ENCODE measurements at places on chromosomes 6 and 20.

GRCh38 chr6:79570129-79571029 is 33.1 kb upstream of the LCA5 start:
- DNase-seq = peak; percentile 92

DNA sequence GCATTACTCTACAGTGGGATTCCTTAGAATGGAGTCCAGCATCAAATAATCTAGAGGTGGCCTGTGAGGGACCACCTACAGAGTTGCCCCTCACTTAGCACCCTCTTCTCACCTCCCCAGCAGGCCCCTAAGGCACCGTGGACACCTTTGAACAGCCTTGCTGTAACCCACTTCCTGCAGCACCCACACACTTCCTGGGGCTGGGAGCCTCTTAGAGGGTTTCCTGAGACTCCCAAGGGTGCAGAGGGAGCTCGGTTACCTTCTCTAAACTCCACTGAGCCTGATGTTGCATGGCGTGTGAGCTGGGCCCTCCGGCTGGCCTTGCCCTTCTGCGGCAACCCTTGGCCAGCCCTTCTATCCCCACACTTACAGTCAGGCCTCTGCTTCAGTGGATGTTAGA is 7.3 kb upstream of the SIRPG start:
- DNase-seq = no peak

- DNase-seq = no peak
Observed at GRCh38 chr6:44269178-44269920, 901 bp upstream of the TMEM151B start.

DNA sequence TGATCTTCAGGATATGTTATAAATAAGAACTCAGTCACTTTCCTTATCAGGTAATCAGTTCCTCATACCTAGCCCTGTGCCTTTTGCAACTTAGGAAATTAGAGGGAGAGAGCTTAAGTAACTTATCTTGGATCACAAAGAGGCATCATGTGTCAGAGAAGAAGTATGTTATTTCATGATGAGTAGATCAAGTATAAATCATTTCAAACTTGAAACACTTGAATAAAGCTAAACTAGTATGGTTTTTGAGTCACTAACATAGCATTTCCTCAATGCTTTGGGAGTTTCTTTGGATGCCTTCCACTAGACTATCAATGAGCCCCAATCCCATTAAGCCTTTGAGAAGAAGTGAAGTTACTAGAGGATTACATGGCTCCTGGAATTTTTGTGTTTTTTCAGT is 102.6 kb upstream of the TNFAIP3 start:
- peak; percentile 89 for DNase-seq

- DNase-seq = no peak
Observed at GRCh38 chr6:21773576-21773968, 180.0 kb downstream of the SOX4 start.

DNA sequence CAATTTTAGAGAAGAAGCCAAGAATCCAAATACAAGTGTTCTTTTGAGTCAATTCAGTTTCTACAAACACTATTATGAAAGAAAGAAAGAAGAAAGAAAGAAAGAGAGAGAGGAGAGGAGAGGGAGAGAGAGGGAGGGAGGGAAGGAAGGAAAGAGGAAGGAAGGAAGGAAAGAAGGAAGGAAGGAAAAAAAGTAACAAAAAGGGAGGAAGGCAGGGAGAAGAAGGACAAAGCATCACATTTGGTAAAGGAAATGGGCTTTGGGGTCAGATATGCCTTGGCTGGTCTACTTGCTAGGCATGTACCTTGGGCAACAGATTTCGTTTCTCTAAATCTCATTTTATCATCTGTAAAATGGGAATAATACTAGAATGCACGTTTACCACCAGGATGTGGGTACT is 49.4 kb upstream of the BCAS1 start:
- DNase-seq = no peak

- DNase-seq = no peak
Observed at GRCh38 chr20:56469077-56469449, 636 bp downstream of the RTF2 start.

DNA sequence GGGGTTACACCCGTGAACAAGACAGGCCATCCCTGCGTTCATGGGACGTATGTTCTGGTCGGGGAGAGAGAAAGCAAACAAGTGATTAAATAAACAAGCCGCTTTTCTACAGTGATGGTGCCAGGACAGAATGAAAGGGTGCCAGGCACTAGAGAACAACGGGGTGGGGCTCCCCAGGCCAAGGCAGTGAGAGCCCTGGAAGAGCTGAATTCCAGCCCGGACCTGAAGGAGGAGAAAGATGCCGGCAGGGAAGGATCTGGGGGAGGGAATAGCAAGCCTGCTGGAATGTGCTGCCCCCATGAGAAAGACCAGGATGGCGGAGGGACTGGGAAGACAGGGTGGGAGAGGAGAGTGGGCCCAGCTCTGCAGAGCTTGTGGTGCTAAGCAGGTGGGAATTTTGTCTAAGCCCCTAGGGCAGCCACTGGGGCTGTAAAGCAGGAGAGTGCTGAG is 7.5 kb downstream of the SNAI1 start:
- DNase-seq = peak; percentile 18

GRCh38 chr6:90807791-90808701 is 221.2 kb upstream of the MAP3K7 start:
- no peak for DNase-seq

GRCh38 chr6:6699741-6700367 is 111.3 kb downstream of the LY86 start:
- DNase-seq = peak; percentile 87

Data from trophoblast cell (in vitro differentiated cells and primary cell).